ENCODE measurements at places on chromosomes 6 and 20. TPM values are rescaled to one million over a fixed set of nuclear protein-coding genes. Genes with fewer than 3 reads are reported as not detected.

DNA sequence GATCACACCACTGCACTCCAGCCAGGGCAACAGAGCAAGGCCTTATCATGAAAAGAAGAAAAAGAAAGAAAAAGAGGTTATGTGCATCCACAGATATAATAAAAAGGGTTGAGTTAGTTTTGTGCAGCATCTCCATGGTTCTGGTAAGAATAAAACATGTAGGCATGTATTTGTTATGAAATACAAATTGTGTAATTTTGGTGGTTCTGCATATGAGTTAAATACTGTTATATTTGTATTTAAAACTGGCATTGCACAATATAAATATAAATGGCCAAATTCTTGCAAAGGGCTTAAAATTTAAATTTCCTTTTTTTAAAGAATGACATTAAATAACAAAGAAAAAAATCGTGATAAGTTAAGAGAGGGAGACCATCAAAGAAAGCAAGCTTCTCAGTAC is 159.1 kb upstream of the PREP start:
- H3K4me1 ChIP-seq, result no peaks in the 10 kb centered on the region
- no peaks in the 10 kb centered on the region for H3K36me3 ChIP-seq
- H3K27ac ChIP-seq, result no peak overlapping the region
- peaks cover 6% of the 10 kb centered on the region for H3K27me3 ChIP-seq

- H3K27ac ChIP-seq, result peak overlapping the region; percentile 76
- peaks cover 99% of the 10 kb centered on the region for H3K4me1 ChIP-seq
- no peaks in the 10 kb centered on the region for H3K36me3 ChIP-seq
- peak overlapping the region; percentile 11 for H3K4me3 ChIP-seq
- H3K27me3 ChIP-seq, result no peaks in the 10 kb centered on the region
These were observed 512.8 kb upstream of the JARID2 start for GRCh38 chr6:14732844-14733757.

DNA sequence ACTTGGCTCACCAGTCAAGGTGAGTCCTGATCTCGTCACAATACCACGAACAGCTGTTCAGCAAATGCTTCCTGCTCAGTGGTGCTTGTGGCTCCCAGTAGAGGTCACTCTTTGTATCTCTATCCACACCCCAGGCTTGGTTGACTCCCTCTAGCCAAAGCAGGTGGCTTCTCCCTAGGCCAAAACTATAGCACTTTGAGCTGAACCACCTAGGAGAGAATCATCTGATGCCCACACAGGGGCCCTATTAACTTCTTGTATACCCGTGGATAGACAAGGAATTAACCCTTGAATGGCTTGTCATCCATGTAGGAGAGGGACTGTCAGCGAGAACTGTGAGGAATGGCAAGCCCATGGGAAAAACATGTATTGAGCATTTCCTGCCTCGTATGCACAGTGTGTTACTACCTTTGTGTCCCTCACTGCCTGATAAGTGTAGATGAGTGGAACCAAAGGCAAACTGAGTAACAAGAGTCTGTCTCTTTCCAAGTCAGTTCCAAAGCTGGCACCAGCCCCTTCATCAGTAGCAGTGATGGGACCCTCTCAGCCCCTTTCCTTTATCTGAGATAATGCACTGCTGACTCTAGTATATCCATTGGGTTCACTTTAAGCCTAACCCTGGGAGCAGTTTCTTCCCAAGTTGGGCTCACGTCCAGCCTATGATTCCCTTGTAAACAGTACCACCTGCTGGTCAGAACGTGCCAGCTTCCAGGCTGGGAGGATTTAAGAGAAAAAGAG is 42.5 kb downstream of the EIF2S2 start:
- H3K4me3 ChIP-seq, result no peak overlapping the region
- H3K27me3 ChIP-seq, result no peaks in the 10 kb centered on the region
- DNase-seq, result no peak
- H3K27ac ChIP-seq, result peak overlapping the region; percentile 61
- peaks cover 24% of the 10 kb centered on the region for H3K4me1 ChIP-seq

DNA sequence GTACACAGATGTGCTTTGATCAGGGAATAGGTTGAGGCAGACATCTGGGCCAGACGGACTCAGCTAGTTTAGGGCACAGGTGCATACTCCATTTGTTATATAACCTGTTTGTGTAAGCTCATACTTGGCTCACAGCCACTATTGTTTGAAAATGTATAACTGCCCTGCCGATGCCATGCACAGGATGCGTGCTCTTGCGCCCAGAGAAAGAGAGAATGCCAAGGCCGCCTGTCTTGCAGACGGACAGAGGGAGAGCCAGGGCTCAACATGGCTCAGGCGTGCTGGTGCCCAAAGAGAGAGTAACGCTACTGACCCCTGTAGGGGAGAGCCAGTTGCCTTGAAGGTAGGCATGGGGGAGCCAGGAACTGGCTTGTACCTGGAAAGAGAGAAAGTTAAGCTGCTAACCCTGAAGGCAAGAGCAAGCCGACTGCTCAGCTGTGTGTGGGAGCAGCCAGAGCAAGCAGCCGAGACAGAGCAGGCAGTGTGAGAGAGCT is 57.7 kb downstream of the FAM229B start:
- no peak for DNase-seq
- no peak overlapping the region for H3K4me3 ChIP-seq
- H3K27ac ChIP-seq, result no peak overlapping the region
- no peaks in the 10 kb centered on the region for H3K4me1 ChIP-seq
- H3K36me3 ChIP-seq, result no peaks in the 10 kb centered on the region

Gene RAB23
- 0.49 TPM for total RNA-seq

Gene PI3
- total RNA-seq, result not detected

GRCh38 chr20:61162451-61162850 is 89.6 kb upstream of the CDH4 start:
- no peaks in the 10 kb centered on the region for H3K27me3 ChIP-seq
- H3K4me3 ChIP-seq, result no peak overlapping the region
- no peaks in the 10 kb centered on the region for H3K4me1 ChIP-seq
- H3K36me3 ChIP-seq, result no peaks in the 10 kb centered on the region

Gene TRIM10
- not detected for total RNA-seq

Gene PM20D2
- 10.9 TPM for total RNA-seq

Gene MATN4
- total RNA-seq, result not detected

- no peaks in the 10 kb centered on the region for H3K4me1 ChIP-seq
- DNase-seq, result no peak
- no peak overlapping the region for H3K4me3 ChIP-seq
These were observed 185.0 kb upstream of the CDYL start for GRCh38 chr6:4591218-4591617.

GRCh38 chr20:62059401-62059800 is 6.3 kb downstream of the TAF4 start:
- H3K27ac ChIP-seq, result no peak overlapping the region
- no peak for DNase-seq
- no peak overlapping the region for H3K4me3 ChIP-seq
- no peaks in the 10 kb centered on the region for H3K27me3 ChIP-seq
- H3K36me3 ChIP-seq, result peaks cover 21% of the 10 kb centered on the region

GRCh38 chr20:11992426-11992825 is 74.7 kb downstream of the BTBD3 start:
- H3K4me1 ChIP-seq, result no peaks in the 10 kb centered on the region
- no peak for DNase-seq
- H3K4me3 ChIP-seq, result no peak overlapping the region
- no peak overlapping the region for H3K27ac ChIP-seq
- no peaks in the 10 kb centered on the region for H3K36me3 ChIP-seq

DNA sequence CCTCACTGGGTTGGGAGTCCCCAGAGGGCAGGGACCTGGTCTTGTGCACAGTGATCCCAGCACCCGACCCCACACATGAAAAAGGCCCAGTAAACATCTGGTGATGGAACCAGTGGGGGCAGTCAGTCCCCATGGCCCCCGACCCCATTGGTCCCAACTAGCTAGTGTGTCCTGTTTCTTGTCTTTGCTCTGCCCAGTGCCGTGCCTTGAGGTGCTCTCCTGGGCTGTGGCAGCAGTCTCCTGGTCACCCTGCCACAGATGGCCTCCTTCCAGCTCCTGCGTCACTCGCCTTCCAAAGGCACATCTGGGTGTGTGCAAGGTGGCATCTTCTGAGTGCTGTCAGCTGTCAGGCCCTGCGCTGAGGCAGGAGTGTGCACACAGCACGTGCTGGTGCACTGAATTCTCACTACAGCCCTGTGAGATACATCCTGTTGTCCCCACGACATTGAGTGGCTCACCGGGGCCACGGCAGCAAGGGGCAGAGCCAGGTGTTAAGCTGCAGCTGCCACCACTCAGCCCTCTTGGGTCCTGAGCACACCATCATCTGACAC is 3.9 kb downstream of the NPEPL1 start:
- no peak overlapping the region for H3K4me3 ChIP-seq
- no peak overlapping the region for H3K27ac ChIP-seq

DNA sequence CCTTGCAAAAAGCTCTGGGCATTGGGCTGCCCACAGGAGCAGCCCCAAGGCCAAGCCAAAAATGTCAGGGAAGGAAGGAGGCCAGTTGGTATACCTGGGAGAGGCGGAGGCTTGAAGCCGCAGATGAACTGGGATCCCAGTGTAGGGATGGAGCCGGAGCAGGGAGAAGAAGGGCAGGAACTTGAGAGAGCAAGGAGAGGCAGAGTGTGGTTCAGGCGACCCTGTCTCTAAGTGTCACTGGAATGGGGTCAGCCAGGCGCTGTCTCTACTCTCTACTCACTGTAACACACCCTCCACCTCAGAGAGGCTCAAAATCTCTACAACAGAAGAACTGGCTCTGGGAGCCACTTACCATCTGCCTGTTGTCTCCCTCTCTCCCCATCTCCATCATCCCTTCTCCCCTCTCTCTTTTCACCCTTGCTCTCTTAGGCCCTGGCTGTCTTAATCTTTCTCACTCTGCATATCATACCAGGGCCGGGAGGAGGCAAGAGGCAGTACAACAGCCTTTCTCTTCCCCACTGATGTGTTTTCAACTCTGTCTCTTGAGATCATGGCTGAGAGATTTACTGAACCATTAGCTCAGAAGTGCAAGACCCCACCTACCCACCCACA is 93.3 kb downstream of the CRYBG1 start:
- no peaks in the 10 kb centered on the region for H3K36me3 ChIP-seq
- H3K27ac ChIP-seq, result no peak overlapping the region
- no peak for DNase-seq
- H3K4me3 ChIP-seq, result no peak overlapping the region

DNA sequence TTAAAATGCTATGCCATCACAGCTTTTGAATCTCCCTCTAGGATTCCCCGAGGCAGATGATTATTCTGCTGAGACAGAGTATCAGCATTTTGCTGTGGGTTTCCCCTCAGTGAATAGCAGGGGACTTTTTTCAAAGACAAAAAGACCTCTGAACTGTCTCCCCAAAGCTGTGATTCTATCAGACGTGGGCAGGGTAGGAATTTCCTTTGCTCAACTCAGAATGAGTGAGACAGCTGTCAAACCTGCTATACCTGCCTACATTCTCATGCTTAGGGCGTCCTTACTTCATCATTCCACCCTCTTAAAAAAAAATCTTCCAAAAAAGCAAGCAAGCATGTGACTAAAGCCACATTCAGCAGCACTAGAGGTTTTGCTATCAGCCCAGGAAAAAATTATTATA is 147.6 kb upstream of the FAM83B start:
- no peak for DNase-seq
- no peak overlapping the region for H3K27ac ChIP-seq
- H3K4me1 ChIP-seq, result peaks cover 4% of the 10 kb centered on the region

Gene NHLRC1
- total RNA-seq, result 0.88 TPM

GRCh38 chr6:14265049-14266021 is 147.8 kb downstream of the CD83 start:
- peaks cover 5% of the 10 kb centered on the region for H3K36me3 ChIP-seq
- peaks cover 49% of the 10 kb centered on the region for H3K4me1 ChIP-seq
- no peak for DNase-seq
- no peak overlapping the region for H3K4me3 ChIP-seq
- H3K27me3 ChIP-seq, result no peaks in the 10 kb centered on the region

Gene E2F1
- total RNA-seq, result 8.9 TPM

- H3K4me3 ChIP-seq, result no peak overlapping the region
- H3K4me1 ChIP-seq, result no peaks in the 10 kb centered on the region
- H3K27ac ChIP-seq, result no peak overlapping the region
- no peaks in the 10 kb centered on the region for H3K27me3 ChIP-seq
These were observed 584.2 kb downstream of the CD109 start for GRCh38 chr6:74280130-74280692.

GRCh38 chr6:170211404-170212025 is 79.4 kb downstream of the DLL1 start:
- no peaks in the 10 kb centered on the region for H3K4me1 ChIP-seq
- no peak overlapping the region for H3K4me3 ChIP-seq
- peaks cover 7% of the 10 kb centered on the region for H3K27me3 ChIP-seq
- no peaks in the 10 kb centered on the region for H3K36me3 ChIP-seq
- no peak overlapping the region for H3K27ac ChIP-seq

Data from activated B cell treated with CpG ODN at 0.5 μM for 24 hours (primary cell).